Right cardiac atrium (tissue), 5 donors: ENCODE measurements at places on chromosomes 2 and 18. TPM values are rescaled to one million over a fixed set of nuclear protein-coding genes. Genes with fewer than 3 reads are reported as not detected.

DNA sequence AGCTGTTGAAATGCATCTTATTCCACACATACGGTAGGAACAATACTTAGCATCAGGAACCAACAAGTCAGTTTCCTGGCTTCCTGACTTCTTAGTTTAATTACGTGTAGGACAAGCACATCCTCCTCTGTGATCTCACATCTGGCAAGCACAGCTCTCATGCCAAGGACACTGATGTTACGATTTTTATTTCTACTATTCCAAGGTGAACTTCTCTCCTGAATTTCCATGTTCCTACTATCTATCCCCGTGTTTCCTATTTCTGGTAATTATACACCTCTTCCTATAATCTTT lies 374.0 kb downstream of the NCKAP5 start:
- no peak for DNase-seq

- no peak for DNase-seq
Observed at GRCh38 chr2:23659773-23660172, 267.1 kb downstream of the ATAD2B start.

Gene GPR148
- total RNA-seq, result not detected

- no peak for DNase-seq
Observed at GRCh38 chr18:76982038-76982437, 150.5 kb downstream of the MBP start.

DNA sequence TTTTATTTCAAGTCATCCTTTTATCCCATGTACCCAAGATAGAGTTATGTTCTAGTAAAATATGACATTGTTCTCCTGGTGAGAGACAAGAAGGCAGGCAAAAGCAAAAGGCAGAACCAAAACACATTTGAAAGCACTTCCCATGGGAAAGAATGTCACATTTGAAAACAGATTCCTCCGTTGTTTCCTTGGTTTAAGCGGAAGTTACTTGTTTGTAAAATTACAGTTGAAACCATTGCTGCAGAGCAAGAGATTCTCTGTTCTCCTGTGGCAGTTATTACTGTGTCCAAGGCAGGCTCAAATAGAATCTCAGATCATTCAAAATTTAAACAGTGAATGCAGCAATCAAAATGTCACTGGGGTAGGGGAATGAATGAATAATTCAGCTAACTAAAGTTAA lies 149.6 kb downstream of the MTCL1 start:
- DNase-seq, result no peak
